H7 (cell line): ENCODE measurements at places on chromosomes 3 and 15.

DNA sequence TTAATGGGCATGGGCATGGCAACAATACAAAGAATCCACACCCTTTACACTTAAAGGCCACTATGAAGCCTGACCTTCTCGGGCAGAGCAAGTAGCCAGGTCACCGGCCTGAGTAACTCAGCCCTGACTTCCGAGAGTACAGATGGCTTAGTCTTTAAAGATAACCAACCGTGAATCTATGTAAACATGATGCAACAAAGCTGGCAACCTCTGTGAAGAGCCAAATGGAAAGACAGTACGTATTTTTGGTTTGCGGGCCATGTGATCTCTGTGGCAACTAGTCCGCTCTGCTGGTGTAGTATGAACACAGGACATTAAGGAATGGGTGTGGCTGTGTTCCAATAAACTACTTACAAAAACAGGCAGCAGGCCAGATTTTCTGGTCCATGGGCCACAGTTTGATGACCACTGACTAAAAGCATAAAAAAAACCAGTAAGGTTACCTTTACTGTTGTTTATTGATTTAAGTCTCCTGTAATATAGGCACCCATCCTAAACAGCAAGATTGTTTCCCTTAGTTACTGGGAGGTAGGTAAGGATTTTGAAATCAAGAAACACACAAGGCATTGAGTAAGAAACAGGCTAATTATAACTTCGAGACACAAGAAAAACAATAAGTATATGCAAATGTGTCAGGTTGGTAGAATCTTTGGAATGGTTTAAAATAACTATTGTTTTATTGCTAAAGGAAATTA, 14.5 kb downstream of the RIOX2 start:
- DNase-seq: no peak

DNA sequence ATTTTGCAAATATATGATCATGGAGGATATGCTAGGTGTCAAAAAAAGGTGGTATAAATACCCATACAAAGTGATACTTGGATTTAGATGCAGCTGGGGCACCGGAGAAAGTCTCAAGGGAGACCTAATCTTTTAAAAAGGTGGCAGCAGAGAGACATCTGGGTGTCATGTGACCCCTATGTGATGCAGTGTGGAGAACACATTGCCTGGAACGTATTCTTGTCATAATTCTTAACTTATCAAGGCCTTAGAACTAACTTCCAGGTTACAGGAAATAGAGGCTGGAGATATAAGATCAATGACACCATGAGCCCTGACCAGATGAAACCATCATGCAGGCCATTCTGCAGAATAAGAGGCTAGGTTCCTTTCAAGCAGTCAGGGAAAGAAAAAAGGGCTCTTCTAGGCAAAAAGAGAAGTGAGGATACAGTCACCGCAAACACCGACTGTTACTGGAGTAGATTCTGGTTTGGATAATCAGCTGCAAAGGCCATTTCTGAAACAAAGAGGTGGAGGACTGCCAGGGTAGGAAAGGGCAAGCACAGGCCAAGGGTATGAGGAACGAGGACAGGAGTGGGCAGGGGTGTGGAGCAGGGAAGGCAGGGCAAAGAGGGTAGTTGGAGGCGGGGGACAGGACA, 100.6 kb downstream of the OXNAD1 start:
- DNase-seq: no peak

GRCh38 chr3:61562042-61562720, 810 bp downstream of the PTPRG start:
- DNase-seq: peak; percentile 70

- DNase-seq: peak; percentile 38
These were observed 63.2 kb downstream of the ADAM10 start for GRCh38 chr15:58686286-58686685.

GRCh38 chr15:77486542-77487468, 66.1 kb downstream of the HMG20A start:
- DNase-seq: no peak

GRCh38 chr3:5499404-5499803, 311.9 kb downstream of the EDEM1 start:
- DNase-seq: no peak

GRCh38 chr15:80442728-80443403, 38.7 kb downstream of the ARNT2 start:
- no peak for DNase-seq

DNA sequence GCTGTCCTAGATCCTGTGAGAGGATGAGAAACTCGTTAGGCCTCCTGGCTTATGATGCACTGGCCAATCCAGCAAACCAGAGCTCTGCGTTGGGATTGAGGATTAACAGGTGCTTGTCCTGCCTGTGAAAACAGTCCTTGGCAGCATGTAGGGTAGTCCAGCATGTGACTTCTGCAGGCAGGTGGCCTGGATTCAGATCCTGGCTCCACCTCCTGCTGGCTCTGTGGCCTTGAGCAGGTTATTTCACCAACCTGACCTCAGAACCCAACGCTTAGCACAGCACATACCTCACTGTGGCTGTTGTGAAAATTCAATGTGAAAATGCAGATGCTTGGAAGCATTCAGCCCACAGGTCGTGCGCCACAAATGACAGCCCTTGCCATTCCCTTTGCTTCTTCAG, 33.6 kb downstream of the PLA2G4D start:
- DNase-seq: no peak

DNA sequence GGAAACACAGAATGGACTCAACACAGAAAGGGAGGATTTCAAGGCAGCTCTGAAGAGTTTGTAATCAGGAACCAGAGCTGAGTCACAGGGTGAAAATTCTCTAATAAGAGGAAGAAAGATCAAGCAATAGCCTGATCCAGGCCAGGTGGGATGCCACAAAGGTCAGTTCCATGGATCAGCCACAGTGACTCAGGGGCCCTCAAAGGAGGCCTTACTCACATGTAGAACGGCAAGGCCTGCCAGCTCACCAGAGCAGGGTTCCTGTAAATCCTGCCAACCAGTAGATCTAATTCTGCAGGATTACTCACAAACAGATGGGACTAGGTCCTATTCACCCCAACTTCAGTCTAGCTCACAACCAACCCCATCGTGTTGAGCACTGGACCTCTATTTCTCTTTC, 78.3 kb upstream of the PPP2R3A start:
- no peak for DNase-seq

GRCh38 chr15:69316291-69316690, 17.6 kb downstream of the PAQR5 start:
- no peak for DNase-seq
